ENCODE measurements at places on chromosomes 12 and 14. TPM values are rescaled to one million over a fixed set of nuclear protein-coding genes. Genes with fewer than 3 reads are reported as not detected.
A peak's percentile ranks its signal among the peaks of the same experiment; 100 is the strongest.

DNA sequence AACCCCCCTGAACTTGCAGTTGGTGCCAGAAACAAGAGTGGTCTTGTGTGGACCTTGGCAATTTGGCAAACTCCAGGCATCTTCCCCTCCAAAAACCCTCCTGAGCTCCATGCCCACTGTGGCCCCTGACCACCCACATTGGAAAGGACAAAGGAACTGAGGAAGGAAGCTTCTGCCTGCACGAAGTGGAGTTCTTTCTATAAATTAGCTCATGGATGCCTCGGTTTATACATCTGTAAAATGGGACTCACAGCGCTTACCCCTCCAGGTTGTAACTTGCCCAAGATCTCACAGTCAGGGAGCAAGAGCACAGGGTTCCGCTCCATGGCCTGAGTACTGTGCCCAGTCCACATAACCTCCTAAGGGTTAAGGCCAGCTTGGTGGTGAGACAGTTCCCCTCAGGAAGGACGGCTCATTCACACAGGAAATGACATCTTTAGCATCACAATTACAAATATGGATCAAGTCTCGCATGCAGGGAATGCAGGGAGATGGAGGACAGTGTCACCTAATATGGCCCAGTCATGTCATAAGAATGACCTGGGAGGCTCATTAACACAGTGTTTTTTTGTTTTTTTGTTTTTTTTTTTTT is 66.6 kb downstream of the CLMN start:
- DNase-seq = no peak
- no peaks in the 10 kb centered on the region for H3K36me3 ChIP-seq
- no peaks in the 10 kb centered on the region for H3K27me3 ChIP-seq
- H3K4me1 ChIP-seq = no peaks in the 10 kb centered on the region
- H3K4me3 ChIP-seq = no peak overlapping the region

DNA sequence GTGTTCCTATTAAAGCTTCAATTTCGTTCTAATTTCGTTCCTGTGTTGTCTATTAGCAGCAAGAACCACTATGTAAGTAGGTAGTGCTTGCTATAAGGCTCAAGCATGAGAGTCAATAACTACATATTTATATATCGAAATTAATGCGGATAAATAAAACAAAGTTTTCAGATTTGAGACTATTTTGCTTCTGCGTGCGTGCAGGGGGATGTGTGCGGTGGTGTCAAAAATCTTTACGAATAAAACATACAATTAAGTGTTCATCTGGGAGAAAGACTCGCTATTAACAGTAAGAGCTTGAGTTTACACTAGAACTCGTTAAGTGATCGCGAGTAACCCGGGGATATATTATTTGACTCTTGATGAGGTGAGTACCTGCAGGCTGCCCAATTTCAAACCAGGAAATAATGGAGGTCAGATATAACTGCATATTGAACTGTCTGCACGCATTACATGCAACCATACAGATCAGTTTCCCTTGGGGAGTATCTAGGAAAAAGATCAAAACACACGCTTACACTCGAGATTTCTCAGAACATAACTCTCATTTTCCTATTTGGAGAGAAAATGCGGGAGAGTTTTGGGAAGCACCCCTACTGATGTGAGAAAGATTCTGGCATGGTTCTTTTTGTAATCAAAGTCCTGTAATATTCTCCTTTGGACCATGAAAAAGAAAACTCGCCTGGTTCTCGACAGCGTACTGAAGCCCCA is 813 bp downstream of the TWF1 start:
- peaks cover 31% of the 10 kb centered on the region for H3K4me1 ChIP-seq
- peaks cover 9% of the 10 kb centered on the region for H3K36me3 ChIP-seq
- DNase-seq = no peak
- H3K27ac ChIP-seq = peak overlapping the region; percentile 96
- peak overlapping the region; percentile 88 for H3K4me3 ChIP-seq

GRCh38 chr14:105665951-105666277 is 139.5 kb downstream of the TMEM121 start:
- H3K36me3 ChIP-seq = no peaks in the 10 kb centered on the region
- no peak overlapping the region for H3K4me3 ChIP-seq
- no peak overlapping the region for H3K27ac ChIP-seq
- no peaks in the 10 kb centered on the region for H3K4me1 ChIP-seq

DNA sequence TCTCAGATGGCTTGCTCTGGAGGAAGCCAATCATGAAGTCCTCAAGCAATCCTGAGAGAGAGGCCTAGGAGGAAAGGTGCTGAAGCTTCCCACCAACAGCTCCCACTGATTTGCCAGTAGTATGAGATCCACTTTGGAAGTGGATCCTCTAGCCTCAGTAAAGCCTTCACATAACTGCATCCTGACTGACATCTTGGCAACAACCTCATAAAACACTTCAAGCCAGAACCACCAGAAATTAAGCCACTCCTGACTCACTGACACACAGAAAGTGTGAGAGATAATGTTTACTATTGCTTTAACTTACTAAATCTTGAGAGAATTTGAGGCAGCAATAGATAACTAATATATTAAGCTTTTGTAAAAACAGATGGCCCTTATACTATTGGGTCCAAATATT is 11.7 kb upstream of the TMX1 start:
- H3K27ac ChIP-seq = no peak overlapping the region
- no peaks in the 10 kb centered on the region for H3K4me1 ChIP-seq
- H3K4me3 ChIP-seq = no peak overlapping the region
- no peaks in the 10 kb centered on the region for H3K36me3 ChIP-seq
- H3K27me3 ChIP-seq = no peaks in the 10 kb centered on the region

- no peaks in the 10 kb centered on the region for H3K36me3 ChIP-seq
- no peaks in the 10 kb centered on the region for H3K4me1 ChIP-seq
- no peak for DNase-seq
- no peaks in the 10 kb centered on the region for H3K27me3 ChIP-seq
- no peak overlapping the region for H3K4me3 ChIP-seq
Measured at GRCh38 chr12:126286203-126286602, 1221.0 kb downstream of the AACS start.

DNA sequence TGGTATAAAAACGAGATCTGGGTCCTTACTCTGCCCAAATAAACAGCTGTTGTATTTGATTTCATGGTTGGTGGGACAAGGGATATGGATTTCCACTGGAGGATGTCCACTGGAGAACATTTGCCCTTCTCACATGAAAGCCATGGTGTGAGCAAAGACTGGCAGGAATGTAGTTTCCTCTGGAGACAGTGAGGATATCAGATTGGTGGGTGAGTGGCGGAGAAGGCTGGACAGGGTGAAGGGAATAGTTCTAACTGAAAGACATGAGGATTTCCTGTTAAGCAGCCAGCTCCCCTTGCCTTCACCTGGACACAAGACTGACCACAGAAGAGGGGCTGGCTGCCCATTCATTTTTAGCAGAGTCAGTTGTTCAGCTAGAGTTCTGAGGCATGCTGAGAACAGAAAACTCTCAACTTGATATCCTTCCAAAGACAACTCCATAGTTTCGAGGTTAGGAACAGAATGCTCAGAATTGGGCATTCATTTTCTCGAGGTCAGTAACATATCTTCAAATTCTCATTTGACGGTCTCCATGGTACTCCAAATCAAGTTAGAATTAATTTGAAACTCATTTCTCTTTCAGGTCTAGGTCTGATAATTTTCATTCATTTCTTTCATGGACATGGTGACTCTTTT is 365.7 kb downstream of the LRIG3 start:
- DNase-seq = no peak
- no peak overlapping the region for H3K27ac ChIP-seq
- no peaks in the 10 kb centered on the region for H3K4me1 ChIP-seq
- no peaks in the 10 kb centered on the region for H3K36me3 ChIP-seq
- H3K27me3 ChIP-seq = no peaks in the 10 kb centered on the region
- H3K4me3 ChIP-seq = no peak overlapping the region

DNA sequence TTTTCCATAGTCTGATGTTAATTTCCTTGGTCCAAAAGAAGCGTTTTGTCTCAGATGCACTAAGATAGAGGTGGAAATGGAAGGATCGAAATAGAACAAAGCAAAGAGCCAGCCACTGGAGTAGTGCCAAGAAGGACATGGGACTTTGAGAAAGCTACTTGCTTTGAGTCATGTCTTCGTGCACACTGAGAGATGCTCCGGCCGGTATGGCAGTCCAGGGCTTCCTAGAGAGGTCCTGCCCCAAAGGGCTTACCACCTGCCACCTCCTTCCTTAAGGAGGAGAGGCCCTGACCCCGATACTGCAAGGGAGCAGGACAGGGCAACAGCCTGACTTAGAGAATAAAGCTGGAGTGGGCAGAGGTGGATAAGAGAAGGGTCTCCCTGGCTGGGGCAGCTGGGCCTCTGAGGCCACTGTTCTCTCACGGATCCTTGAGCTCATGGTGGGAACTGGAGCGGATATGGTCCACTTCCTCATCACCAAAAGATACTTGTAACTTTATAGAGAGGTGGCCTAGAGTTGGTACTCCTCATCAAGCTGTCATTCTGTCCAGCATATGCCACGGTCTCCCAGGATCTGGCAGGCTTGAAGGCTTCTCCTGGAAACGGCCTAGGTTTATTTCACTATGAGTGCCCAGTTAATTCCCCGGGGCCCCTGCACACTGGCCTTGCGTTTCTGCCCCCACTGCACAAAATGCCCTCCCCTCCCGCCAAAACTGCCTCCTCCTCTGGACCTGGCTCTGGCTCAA is 57.4 kb downstream of the FOXN3 start:
- H3K36me3 ChIP-seq = peaks cover 7% of the 10 kb centered on the region
- H3K4me3 ChIP-seq = no peak overlapping the region
- H3K4me1 ChIP-seq = peaks cover 16% of the 10 kb centered on the region
- H3K27me3 ChIP-seq = no peaks in the 10 kb centered on the region
- H3K27ac ChIP-seq = no peak overlapping the region

DNA sequence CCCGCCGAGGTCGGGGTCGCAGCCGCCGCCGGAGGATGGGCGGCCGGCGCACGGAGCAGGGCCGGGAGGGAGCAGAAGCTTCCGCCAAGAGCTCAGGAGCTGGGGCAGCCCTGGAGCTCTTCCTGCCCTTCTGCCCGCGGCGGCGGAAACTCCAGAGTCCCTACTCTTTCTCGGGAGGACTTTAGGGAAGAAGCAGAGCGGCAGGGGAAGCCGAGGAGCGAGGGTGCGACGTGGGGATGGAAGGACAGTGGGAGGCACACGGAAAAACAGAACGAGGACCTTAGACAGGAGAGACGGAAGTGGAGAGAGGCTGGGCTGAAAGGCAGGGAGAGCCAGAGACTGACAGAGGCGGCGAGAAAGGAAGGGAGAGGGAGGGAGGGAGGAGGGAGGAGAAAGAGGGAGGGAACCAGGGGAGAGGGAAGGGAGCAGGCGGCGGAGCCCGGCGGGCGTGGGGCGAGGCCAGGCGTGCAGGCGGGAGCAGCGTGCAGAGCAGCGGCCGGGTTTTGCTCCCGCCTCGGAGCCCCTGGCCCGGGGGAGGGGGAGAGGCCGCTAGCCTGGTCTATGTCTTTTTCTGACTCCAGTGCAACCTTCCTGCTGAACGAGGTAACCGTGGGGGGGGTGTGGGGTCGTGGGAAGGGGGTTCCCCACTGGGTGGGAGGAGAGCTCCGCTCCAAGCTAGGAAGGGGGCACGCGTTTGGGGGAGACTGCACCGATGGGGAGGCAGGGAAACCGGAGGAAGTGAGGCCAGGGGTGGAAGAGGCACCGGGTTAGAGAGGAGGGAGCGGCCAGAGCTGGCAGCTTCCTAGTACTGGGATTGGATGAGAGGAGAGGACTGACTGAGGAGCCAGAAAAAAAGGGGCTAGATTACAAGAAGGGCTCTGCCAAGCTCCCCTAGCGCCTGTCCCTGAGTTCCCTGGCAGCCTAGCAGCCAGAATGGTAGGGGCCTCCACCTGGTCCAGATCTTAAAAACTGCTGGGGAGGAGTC is 2.9 kb upstream of the CACNB3 start:
- H3K36me3 ChIP-seq = no peaks in the 10 kb centered on the region
- H3K27me3 ChIP-seq = no peaks in the 10 kb centered on the region
- peaks cover 26% of the 10 kb centered on the region for H3K4me1 ChIP-seq
- H3K27ac ChIP-seq = peak overlapping the region; percentile 67
- peak overlapping the region; percentile 84 for H3K4me3 ChIP-seq

- no peak for DNase-seq
- no peaks in the 10 kb centered on the region for H3K4me1 ChIP-seq
- no peaks in the 10 kb centered on the region for H3K27me3 ChIP-seq
- no peak overlapping the region for H3K4me3 ChIP-seq
- no peaks in the 10 kb centered on the region for H3K36me3 ChIP-seq
- no peak overlapping the region for H3K27ac ChIP-seq
Measured at GRCh38 chr12:25932971-25933370, 25.5 kb upstream of the RASSF8 start.

- H3K27me3 ChIP-seq = no peaks in the 10 kb centered on the region
- no peaks in the 10 kb centered on the region for H3K36me3 ChIP-seq
- H3K4me3 ChIP-seq = no peak overlapping the region
- H3K27ac ChIP-seq = no peak overlapping the region
- H3K4me1 ChIP-seq = no peaks in the 10 kb centered on the region
- no peak for DNase-seq
Measured at GRCh38 chr14:72745546-72745945, 148.4 kb downstream of the DPF3 start.

DNA sequence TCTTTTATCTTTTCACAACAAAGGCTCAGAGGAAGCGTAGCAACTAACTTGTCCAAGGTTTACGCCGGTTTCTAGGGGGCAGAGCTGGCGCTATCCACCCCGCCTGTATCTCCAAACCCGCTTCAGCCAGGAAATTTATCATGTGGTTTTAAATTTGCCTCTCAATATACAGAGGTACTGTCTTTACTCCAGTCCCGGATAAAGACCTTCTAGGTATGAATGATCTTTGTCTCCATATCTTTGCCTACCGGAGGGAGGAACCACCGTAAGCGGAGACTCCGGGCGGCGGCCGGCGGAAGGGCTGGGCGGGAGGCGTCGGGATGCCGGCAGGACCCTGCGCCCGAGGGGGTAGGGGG is 693 bp upstream of the RIMKLB start:
- no peaks in the 10 kb centered on the region for H3K27me3 ChIP-seq
- no peak for DNase-seq
- H3K4me1 ChIP-seq = peaks cover 16% of the 10 kb centered on the region
- peak overlapping the region; percentile 77 for H3K4me3 ChIP-seq
- peak overlapping the region; percentile 57 for H3K27ac ChIP-seq

- no peak for DNase-seq
- no peak overlapping the region for H3K27ac ChIP-seq
- H3K36me3 ChIP-seq = no peaks in the 10 kb centered on the region
- H3K4me3 ChIP-seq = no peak overlapping the region
Measured at GRCh38 chr12:57341275-57341990, 89.4 kb downstream of the R3HDM2 start.

DNA sequence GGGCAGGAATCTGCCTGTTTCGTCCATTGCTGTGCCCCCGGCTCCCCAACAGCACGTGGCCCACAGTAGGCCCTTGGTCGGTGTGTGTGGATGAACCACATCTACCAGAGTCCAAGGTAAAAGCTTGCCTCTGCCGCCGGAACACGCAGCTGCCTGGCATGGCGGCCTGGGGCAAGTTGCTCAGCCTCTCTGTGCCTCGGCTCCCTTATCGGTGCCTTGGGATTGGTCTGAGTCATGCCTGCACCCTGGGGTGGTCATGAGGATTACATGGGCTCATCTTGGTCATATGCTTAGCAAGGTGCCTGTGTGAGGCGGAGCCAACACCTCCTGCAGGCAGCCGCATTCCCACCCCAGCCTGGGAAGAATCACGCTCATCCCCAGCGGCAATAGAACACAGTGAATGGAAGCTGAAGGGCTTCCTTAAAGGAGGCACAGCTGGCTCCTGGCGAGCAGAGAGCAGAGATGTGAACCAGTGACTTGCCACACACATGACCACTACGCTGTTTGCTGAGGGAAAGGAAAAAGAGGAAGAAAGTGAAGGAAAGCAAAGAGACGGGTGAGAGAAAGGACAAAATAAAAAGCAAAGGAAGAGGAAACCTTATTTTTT is 5.5 kb upstream of the SCARB1 start:
- no peaks in the 10 kb centered on the region for H3K36me3 ChIP-seq
- no peaks in the 10 kb centered on the region for H3K27me3 ChIP-seq
- no peak for DNase-seq

The GOLGA5 gene
- total RNA-seq = 19.8 TPM

The ACSS3 gene
- total RNA-seq = not detected

The KRT84 gene
- not detected for total RNA-seq

The CLEC4A gene
- total RNA-seq = 1.1 TPM

The KRT82 gene
- total RNA-seq = not detected
